ENCODE measurements at places on chromosomes 5 and 9.
A peak's percentile ranks its signal among the peaks of the same experiment; 100 is the strongest.

- DNase-seq: no peak
Measured at GRCh38 chr9:18905883-18906629, 127.0 kb downstream of the SAXO1 start.

- DNase-seq: no peak
Measured at GRCh38 chr9:129008469-129008965, 19.6 kb downstream of the SH3GLB2 start.

DNA sequence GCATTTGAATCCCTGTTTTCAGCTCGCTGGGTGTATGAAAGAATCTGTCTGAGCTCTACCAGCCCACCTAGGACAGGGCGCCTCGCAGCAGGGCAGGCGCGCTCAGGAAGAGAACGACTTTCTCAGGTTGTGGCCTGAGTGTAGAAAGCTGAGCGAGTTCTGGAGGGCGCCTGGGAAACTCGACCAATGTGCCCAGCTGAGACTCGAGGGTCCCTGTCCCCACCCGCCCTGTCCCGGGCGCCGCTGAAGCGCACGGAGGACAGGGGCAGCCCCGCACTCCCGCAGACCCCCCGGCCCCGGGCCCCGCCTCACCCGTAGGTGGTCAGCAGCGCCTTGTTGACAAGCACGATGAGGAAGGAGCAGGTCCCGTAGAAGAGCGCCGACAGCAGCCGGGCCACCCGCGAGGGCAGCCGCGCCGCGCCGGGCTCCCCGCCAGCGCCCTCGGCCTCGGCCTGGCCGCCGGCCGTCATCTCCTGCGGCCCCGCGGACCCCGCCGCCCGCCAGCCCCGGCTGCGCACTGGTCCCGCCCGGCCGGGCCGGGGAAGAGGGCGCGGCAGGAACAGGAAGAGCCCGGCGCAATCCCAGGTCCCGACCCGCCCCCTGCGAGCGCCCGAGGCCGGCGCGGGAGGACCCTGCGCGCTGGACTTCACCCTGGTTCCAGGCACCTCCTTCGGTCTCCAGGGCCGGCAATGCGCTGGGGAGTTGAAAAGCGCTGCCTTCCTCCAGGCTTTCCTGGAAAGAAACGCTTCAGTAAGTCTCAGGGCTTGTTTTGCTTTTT, at the start of gene SLC35D2:
TSS of gene SLC35D2 (minus strand) at position 547 of the 778 bp plus-strand sequence. CDS start at position 470, 77 bp downstream.
- no peak for DNase-seq

- peak; percentile 20 for DNase-seq
Measured at GRCh38 chr9:134768709-134769351, 111.8 kb upstream of the FCN2 start.

DNA sequence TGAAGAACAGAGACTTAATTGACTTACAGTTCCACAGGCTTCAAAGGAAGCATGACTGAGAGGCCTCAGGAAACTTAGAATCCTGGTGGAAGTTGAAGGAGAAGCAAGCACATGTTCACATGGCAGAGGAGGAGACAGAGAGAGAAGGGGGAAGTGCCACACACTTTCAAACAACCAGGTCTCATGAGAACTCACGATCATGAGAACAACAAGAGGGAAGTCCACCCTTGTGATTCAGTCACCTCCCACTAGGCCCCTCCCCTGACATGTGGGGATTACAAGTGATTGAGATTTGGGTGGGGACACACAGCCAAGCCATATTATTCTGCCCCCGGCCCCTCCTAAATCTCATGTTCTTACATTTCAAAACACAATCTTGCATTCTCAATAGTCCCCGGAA, 19.5 kb downstream of the NR3C1 start:
- no peak for DNase-seq

GRCh38 chr5:16090270-16090669, 89.3 kb downstream of the MARCHF11 start:
- no peak for DNase-seq

- no peak for DNase-seq
Measured at GRCh38 chr5:124663101-124663506, 83.3 kb downstream of the ZNF608 start.
